NCI-H460 (cell line): ENCODE measurements at places on chromosomes 2 and 18.

DNA sequence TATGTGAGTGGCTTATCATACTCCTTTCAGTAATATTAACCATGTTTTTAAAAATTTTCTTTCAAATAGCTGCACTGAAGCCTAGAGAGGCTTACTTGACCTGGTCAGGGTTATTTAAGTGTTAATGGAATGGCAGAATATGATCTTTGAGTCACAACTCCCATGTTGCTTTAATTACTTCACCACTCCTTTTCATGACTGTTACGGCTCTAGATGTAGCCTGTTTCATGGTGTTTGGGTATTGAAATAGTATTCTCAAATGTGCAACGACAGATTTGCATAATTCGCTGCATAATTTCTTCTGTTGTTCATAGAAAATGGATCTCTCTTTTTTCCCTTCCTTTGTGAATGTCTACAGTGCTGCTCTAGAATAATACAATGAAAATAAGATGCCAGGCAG, 51.6 kb upstream of the PLA2R1 start:
- no peak for DNase-seq

DNA sequence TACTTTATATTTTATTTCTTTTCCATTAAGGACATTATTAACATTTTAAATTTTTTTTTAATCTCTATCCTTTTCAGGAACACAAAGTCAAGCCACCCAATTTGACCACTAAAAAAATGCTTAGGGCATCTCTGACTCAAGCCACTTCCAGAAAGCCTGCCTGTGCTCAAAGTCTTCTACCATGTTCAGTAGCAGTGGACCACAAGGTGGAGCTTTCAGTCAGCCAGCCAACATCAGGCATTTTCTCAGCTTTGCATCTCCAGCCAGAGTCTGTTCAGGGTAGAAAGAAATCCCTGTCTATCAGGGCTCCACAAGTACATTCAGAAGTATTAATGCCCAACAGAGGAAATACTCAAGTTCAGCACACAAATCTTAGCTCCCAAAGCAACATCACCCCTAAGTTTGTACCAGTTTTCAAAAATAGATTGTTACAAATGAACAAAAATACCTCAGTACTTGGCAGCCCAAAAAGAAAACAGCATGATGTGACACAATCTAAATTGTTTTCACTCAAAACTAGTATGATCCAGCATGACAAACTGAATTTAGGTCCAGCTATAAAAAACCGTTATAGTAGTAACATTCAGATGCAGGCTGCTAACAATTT, 37.6 kb downstream of the C18orf63 start:
- DNase-seq, result peak; percentile 46

DNA sequence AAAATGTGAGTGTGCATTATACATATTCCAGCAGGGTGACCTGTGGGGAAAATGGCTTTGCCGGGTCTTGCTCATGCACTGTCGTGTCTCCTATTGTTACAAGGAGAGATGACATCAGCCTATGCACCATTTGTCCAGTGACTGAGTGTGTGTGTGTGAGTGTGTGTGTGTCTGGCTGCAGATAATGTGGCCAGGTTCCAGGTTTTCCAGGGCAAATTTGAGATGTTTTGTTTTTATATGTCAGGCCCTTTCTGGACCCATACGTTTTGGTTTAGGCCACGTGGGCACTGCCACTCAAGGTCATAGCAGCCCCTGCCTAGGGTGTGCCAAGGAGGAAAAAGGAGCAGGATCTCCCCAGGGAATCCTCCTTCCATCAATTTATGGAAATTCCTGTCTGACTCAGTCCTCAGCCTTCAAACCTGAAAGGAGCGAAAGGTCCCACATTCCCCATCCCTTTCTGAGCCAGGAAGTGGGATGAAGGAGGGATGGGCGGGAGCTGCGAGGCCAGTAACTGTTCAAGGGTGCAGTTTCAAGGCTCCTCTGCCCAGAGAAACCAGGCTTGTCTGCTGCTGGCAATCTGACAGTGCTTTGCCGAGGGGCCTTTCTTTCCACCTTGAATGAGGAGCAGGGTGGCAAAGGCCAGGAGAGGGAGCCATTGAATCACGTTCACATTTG, 93.0 kb upstream of the SMAD2 start:
- peak; percentile 54 for DNase-seq

- no peak for DNase-seq
Observed at GRCh38 chr2:137237055-137237454, 471.7 kb downstream of the THSD7B start.

GRCh38 chr2:133753665-133754064, 185.4 kb upstream of the NCKAP5 start:
- DNase-seq, result no peak

GRCh38 chr18:30527226-30527625, 515.3 kb downstream of the DSC3 start:
- no peak for DNase-seq

DNA sequence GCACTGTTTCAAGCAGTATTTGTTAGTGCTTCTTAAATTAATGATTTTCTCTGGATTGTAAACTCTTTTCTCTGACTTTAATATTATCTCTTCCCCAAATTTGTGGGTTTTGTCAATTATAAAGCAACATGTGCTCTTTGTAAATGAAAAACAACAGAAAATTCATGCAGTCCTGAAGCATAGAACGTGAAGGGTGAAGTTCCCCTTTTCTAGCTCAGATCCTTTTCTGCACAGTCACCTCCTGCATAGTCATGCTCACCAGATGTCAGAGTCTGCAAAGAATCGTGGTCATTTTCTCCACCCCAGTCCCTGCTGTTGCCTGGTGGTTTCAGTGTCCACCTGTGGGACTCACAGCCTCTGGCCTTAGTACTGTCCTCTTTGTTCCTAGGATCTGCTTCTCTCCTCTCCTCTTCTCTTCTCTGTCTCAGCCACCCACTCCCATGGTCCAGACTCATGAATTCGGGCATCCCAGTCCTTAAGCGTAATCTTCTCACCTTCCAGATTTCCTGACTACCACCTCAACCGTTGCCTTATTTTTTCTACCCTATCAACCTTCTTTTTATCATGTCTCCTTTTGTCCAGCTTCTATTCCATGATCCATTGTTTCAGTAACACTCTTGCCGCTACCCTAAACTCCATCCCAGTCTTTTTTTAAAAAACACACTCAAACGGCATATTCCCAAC, 229.1 kb downstream of the RTP5 start:
- no peak for DNase-seq
